ENCODE measurements at places on chromosomes 3 and 15.

GRCh38 chr3:11159421-11159904, 5.2 kb downstream of the HRH1 start:
- DNase-seq: no peak

DNA sequence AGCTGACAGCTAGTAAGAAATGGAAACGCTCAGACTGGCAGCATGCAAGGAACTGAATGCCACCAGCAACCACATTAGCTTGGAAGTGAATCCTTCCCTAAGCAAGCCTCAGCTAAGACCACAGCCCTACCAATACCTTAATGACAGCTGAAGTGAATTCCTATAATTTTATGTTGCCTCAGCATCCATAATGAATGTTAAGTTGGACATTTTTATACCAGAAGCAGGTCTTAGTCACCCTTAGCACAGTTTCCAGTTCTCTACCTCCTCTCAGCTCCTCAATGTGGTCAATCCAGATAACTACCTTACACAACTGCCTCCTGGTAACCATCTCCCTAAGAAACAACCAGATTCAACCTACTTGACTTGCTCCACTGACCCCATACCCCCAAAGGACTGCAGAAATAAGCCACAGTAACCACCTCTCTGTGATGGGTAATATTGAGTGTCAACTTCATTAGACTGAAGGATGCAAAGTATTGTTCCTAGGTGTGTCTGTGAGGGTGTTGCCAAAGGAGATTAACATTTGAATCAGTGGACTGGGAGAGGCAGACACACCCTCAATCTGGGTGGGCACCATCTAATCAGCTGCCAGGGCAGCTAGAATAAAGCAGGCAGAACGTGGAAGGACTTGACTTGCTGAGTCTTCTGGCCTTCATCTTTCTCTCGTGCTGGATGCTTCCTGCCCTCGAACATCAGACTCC, 33.5 kb downstream of the NEDD4 start:
- no peak for DNase-seq

DNA sequence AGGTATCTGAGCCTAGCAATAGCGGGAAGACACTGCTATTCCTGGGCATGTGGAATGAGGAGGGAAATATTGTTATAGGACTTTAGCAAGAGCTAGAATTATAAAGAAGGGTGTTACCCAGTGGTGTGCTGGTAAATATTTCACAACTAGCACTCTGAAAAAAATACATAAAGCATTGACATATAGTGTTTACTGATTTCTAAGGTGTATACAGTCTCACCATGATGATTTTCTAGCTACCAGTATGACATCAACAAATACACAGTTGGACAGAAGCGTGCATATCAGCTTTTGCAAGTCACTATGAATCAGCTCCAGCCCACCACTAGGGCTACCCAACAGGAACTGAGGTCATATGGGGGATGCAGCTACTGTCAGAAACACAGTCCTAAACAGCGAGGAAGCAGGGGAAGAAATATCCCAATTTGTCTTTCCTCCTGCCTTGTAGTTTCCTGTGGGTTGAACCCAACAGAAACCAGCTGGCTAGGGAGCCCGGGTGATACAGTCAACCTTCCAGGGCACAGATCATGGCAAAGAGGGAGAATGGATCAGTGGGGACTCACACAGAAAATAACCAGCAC, 39.6 kb downstream of the HGD start:
- no peak for DNase-seq

GRCh38 chr3:195384952-195385351, 57.9 kb downstream of the ACAP2 start:
- DNase-seq: no peak

- peak; percentile 23 for DNase-seq
Measured at GRCh38 chr3:136251511-136251910, 1.4 kb downstream of the PCCB start.

DNA sequence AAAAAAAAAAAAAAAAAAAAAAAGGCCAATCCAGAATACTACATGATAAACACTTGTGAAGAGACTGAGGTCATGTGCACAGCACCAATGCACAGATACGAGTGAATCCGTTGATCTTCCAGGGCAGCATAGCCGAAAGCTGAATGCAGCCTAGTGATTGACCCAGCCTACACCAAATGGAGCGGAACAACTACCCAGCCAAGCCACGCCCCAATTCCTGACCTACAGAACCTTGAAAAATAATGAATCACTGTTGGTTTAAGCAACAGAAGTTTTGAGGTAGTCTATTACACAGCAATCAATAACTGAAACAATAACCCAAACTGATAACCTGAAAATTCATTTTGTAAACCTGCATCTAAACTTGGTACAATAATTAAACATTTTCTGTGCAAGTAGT, 361.0 kb downstream of the FHIT start:
- DNase-seq: no peak

GRCh38 chr15:92336419-92336987, 57.2 kb upstream of the ST8SIA2 start:
- DNase-seq: no peak

DNA sequence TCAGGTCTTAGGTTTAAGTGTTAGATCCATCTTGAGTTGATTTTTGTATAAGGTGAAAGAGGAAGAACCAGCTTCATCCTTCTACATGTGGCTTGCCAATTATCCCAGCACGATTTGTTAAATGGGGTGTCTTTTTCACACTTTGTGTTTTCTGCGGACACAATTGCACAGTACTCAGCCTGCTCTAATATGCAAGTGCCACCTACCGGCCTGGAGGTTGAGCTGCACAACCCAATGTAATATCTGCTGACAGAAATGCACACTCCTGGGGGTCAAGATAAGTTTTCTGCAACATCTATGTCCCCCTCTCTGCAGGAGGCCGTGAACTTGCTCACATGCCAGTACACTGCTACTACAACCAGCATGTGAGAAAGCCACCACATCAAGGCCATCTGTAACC, 791.9 kb upstream of the ROBO1 start:
- no peak for DNase-seq

GRCh38 chr15:76667943-76668715, 237.0 kb downstream of the SCAPER start:
- DNase-seq: no peak

DNA sequence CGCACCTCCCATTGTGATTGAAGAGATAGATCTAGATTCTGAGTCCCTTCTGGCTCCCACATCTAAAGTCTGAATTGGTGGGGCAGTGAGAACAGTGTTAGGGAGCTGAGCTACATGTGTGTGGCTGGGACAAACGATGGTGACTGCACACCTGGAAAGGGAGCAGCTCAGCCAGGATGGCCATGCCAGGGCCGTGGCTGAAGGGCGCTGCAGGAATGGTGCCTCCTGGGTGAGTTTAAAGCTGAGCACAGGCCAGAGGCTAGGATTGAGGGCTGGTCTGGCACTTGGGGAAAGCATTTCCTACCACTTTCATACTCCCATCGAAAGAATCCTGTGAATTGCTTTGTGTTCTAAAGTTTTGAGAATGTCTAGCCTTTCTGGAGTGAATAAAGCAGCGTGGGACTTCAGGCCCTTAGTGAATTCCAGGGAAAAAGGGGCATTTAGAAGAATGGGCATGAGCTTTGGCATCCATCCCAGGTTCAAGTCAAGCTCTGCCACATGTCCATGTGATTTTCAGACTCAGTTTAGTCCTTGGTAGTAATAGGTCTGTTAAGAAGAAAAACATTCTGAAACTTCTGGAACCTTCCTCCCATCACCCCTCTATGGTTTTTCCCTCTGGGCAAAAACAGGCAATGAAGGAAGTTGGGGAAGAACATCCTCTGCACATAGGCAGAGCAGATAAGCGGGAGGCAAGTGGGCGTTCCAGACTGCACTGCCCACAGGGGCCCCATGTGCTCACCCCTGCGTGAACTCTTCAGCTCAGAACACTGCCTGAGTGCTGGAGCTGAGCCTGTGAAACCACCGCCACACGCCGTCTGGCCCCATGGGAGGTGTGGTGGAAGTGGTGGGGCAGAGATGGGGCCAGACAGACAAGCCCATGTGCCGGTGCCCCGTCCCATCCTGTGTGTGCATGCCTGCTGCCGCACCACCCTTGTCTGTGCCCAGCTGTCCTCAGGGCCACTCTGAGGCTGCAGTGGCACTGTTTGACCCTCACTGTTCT, 12.9 kb upstream of the CPNE9 start:
- peak; percentile 34 for DNase-seq

DNA sequence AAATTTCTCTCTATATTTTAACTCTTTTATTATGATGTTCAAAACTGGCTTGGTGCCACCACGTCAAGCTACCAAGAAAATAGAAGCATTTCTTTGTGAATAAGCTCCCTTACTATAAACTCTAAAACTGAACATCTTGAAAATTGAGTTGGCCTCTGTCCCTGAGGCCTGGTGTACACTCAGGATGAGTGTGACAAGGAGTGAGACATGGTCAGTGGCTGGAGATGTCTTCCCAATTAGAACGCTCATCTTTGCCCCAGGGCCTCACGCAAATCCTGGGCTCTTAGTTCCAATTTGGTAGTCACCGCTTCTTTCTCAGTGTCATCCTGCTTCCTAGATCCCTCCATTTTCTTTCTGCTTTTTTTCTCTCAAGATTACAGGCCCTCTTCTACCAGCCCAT, 26.2 kb downstream of the SLC2A2 start:
- no peak for DNase-seq

GRCh38 chr15:47427463-47427862, 289.8 kb upstream of the SEMA6D start:
- DNase-seq: no peak

DNA sequence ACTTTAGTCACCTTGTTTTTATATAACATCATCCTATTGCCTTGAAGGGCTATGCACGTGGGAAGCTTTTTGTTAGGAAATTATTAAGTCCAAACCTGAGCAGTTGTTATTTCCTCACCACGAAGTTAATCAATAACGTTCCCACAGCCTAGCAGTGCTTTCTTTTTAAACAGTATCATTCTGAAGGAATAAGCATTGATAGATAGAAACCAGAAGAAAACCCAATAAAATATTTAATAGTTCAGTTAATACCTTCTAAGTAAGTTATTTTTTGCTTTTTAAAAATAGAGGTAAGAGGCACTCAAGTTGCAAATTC, 149.3 kb downstream of the KCNMB2 start:
- no peak for DNase-seq

- no peak for DNase-seq
Measured at GRCh38 chr3:108035751-108036150, 55.1 kb downstream of the CD47 start.

GRCh38 chr15:60390231-60390630, 7.6 kb downstream of the ANXA2 start:
- no peak for DNase-seq

- no peak for DNase-seq
Measured at GRCh38 chr3:108863799-108864135, 41.2 kb downstream of the TRAT1 start.

DNA sequence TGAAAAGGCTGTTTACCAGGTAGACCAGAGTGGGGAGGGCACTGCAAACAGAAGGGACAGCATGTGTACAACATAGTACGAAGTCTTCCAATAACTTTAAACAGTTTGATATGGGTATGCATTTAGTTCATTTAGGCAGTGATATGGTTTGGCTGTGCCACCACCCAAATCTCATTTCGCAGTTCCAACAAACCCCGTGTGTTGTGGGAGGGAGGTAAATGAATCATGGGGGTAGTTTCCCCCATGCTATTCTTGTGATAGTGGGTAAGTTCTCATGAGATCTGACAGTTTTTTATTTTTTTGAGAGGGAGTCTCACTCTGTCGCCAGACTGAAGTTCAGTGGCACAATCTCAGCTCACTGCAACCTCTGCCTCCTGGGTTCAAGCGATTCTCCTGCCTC, 7.6 kb upstream of the RAMAC start:
- no peak for DNase-seq

GRCh38 chr3:142270407-142270806, 45.0 kb upstream of the GK5 start:
- DNase-seq: no peak

GRCh38 chr3:182697345-182697919, 95.9 kb upstream of the ATP11B start:
- no peak for DNase-seq

GRCh38 chr3:45659661-45660566, 29.3 kb upstream of the SACM1L start:
- peak; percentile 71 for DNase-seq

GRCh38 chr3:56769116-56769707, 32.5 kb downstream of the ARHGEF3 start:
- DNase-seq: no peak

- no peak for DNase-seq
Measured at GRCh38 chr3:60652829-60653228, 598.4 kb downstream of the FHIT start.

GRCh38 chr3:127366383-127366782, 78.5 kb upstream of the PRR20G start:
- DNase-seq: no peak

DNA sequence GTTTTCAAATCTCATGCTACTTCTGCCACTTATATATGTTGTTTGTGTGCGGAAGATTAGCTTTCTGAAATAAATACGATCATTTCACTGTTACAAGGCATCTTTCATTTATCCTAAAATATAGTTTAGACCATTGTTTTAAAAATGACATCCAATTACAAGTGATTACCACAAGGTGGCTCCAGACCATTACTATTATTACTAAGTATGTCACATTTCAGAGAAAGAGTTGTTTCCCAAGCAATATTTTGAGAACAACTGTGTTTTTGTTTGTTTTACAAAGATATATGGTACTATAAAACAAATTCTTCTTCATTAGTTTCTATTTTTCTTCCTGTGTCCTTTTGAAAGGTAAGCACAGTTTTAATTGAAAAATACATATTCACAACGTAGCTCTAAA, 136.0 kb upstream of the RAP2B start:
- peak; percentile 9 for DNase-seq

DNA sequence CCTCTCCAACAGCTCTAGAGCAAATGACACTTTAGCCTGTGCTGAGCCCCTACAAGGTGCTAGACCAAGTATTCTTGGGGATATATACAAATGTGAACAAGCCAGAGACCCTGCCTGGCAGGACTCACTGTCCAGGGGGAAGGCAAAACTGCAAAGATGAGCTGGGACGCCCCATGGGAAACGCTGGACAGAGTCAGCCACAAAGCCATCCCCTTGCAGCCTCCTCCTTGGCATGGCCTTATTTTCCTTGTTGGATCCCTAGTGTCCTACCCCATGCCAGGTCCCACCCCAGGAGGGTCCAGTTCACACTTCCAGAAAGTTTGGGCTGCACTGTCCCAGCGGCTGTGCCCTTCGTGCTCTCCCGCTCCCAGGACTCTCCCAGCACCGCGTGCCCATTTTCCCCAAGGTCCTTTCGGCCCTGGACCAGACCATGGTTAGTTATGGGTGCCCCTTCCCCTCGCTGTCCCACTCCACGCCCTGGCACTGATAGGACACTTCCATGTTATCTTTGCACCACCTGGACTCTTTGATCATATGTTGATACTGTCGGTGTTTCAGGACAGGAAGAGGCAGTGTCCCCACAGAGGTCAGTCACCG, 5.8 kb upstream of the NRROS start:
- DNase-seq: no peak

DNA sequence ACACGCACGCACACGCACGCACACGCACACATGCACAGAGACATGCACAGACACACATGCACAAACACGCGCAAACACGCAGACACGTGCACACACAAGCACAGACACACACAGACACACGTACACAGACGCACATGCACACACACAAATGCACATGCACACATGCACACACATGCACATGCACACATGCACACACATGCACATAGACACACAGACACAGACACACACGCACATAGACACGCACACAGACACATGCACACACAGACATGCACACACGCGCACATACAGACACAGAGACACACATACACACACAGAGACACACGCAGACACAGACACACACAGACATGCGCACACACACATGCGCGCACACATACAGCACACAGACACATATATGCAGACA, 26.4 kb upstream of the PIGZ start:
- DNase-seq: no peak

GRCh38 chr15:26095710-26096330, 232.7 kb upstream of the ATP10A start:
- no peak for DNase-seq

- DNase-seq: no peak
Measured at GRCh38 chr3:102643546-102643945, 208.7 kb downstream of the ZPLD1 start.

All from SK-N-SH (cell line).